Amniotic stem cell (primary cell): ENCODE measurements at places on chromosomes 1 and 21.

GRCh38 chr1:82646336-82646735, 845.6 kb downstream of the ADGRL2 start:
- DNase-seq = no peak

GRCh38 chr1:31531177-31531999, 44.9 kb upstream of the TINAGL1 start:
- no peak for DNase-seq

DNA sequence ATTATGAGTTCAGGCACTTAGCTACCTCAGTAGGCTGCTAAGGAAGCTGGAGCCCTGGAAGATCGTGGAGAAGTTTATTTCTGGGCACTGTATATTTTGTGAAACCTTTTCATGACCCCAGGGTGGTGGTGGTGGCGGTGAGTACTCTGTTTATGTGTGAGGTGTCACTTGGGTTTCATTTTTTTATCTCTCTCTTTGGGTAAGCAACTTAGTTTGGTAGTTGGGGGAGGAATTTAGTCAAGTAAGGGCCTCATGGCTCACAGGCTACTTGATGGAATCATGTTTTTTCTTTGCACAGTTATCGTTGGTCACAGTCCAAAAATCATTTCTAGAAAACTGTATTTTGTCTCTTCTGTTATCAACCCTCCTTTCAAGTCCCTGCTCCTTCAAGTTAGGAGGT, 33.9 kb downstream of the C1orf141 start:
- no peak for DNase-seq

DNA sequence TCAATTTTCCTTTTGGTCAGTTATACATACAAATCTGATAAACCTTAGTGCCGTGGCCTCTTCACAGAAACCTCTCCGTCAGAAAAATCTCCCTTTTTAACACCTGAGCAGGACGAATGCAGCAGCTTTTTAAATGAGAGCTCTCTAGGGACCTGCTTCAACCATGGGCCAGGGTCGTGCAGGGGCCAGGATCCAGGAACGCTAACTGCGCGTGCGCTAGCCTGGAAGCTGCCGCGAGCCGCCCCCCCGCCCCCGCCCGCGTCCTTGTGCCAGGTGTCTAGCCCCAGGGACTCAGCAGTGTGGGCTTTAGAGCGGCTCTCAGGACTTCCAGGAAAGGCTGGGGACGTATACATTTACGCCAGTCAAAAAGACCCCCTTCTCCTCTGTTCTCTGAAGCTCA, 136.8 kb upstream of the FMN2 start:
- no peak for DNase-seq

GRCh38 chr1:51515312-51515960, 3.6 kb downstream of the EPS15 start:
- no peak for DNase-seq

DNA sequence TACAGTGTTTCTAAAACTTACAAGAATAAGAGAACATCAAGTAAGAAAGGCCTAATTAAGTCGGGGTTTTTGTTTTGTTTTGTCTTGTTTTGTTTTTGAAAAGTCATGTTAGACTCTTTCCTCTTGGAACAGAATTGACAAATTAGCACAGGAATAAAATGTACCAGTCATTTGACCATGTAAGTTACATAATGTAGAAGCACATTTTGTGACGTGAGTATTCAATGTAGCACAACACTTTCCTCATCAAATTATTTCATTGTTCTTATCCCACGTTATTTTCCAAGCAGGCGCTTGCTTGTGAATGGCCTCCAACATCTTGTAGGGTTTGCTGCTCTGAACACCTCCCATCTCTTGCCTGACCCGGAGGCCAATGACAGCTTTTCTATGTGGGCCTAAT, 34.7 kb upstream of the DNASE2B start:
- no peak for DNase-seq

- DNase-seq = no peak
Observed at GRCh38 chr21:42683371-42684108, 30.1 kb downstream of the PDE9A start.

GRCh38 chr21:15204970-15205286, 140.1 kb upstream of the NRIP1 start:
- no peak for DNase-seq

- no peak for DNase-seq
Observed at GRCh38 chr21:31447505-31447904, 103.4 kb upstream of the TIAM1 start.
